ENCODE measurements at places on chromosomes 4 and X.

GRCh38 chr4:20326460-20326859 is 74.8 kb downstream of the SLIT2 start:
- DNase-seq = no peak

DNA sequence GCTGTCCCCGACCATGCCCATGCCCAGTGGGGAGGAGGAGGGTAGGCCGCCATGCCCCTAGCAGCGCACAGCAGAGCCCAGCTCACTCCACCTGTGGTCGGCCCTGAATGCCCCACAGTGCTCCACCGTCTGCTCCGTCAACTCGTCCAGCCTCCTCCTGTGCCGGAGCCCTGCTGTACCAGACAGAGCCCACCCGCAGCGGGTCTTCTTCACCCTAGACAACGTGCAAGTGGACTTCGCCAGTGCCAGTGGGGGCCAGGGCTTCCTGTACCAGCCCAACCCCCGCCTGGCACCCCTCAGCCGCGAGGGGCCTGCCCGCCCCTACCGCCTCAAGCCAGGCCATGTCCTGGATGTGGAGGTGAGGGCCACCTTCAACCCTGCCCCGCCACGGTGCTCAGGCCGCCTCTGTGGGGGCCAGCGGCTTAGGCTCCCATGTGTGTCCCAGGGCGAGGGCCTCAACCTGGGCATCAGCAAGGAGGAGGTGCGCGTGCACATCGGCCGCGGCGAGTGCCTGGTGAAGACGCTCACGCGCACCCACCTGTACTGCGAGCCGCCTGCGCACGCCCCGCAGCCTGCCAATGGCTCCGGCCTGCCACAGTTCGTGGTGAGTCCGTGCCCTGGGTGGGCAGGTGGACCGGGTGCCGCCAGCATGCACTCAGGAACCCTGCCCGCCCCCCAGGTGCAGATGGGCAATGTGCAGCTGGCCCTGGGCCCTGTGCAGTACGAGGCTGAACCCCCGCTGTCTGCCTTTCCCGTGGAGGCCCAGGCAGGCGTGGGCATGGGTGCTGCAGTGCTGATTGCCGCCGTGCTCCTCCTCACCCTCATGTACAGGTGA is 6.9 kb upstream of the SRPK3 start:
- DNase-seq = no peak

DNA sequence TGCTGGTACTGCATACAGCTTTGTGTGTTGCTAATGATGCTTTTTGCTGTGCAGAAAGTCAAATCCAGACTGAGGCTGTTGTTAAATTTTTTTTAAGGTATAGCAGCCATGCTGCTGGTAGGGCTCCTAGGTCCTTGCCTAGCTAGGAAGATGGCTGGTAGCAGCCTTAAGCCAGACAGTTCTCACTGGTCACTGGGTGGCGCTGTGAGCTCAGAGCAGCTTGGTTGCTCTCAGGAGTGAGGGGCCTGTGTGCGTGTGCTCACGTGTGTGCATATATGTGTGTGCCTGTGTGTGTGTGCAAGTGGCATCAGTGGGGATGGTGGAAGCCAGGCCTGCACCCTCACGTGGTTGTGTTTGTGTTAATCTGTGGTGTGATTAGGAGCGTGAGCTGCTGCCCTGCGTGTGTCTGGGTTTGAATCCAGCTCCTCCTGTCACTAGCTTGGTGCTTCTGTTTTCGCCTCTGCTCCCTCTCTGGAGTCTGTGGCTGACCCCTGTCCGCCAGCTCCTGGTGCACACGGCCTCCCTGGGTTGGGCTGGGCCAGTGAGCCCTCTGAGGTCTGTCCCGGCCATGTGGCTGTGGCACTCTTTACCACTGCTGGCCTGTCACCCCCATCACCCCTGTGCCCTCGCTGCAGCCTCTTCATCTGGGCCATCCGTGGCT is 46.1 kb downstream of the SORCS2 start:
- DNase-seq = no peak

GRCh38 chr4:101682946-101683345 is 107.6 kb upstream of the BANK1 start:
- DNase-seq = no peak

- no peak for DNase-seq
Measured at GRCh38 chr4:85147481-85148076, 181.1 kb upstream of the WDFY3 start.

DNA sequence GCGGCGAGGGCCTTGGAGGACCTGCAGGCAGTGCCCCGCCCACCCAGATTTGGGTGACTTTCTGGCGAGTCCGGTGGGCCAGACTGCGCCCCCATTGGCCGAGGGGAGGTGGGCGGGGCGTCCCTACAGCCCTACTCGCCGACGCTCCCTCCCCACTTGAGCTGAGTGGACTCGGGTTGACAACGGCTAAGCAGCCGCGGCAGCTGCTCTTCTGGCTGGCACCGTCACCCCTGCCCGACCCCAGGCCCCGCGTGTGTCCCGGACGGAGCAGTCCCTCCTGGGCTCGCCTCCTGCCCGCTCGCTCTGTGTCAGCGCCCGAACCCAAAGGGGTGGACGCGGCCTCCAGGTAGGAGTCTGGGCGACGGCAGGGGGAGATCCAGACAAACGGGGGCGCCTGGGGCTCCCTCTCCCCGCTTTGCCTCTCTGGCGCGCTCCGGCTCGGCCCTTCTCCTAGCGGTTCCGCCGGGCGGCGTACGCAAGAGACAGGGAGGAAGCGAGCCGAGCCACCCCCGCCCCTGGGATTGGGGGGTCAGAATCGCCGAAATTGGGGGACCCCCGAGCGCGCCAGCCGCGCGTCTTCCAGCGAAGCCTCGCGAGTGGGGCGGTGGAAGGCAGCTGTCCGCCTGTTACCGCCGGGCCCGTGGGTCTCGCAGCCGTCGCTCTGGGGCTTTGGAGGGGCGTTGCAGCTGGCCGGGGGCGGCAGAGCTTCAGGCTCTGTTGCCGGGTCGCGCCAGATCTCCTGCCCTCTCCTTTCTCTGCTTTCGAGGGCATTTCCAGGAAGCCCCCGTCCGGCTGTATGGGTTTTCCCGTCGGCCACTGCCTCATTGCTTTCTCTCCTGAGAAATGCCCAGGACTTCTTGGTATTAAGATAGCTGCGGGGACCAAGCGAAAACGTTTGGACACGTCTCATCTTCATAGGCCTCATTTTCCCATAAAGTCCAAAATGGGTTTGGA is 46.3 kb downstream of the STARD8 start:
- DNase-seq = no peak

GRCh38 chr4:170691168-170691567 is 601.4 kb upstream of the AADAT start:
- DNase-seq = no peak

GRCh38 chrX:124269881-124270280 is 62.6 kb upstream of the TEX13D start:
- DNase-seq = no peak

DNA sequence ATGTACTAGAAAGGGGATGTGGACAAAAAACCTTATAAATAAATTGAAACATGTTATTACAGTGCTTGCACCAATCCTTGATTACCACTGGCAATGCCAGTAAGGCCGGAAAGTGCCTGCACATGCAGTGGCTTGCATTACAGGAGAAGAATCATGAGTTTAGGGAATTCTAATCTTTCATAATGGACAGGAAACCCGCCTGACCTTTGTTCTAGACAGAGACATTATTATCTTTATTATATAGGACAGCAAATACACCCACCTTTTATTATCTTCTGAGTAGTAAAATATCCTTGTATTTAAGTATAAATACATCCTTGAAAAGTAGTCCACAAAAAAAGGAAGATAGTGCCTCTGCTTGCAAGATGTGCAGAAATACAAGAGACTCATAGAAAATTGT is 379.9 kb upstream of the LCORL start:
- DNase-seq = no peak

- DNase-seq = no peak
Measured at GRCh38 chrX:15816438-15816809, 26.1 kb downstream of the ZRSR2 start.

DNA sequence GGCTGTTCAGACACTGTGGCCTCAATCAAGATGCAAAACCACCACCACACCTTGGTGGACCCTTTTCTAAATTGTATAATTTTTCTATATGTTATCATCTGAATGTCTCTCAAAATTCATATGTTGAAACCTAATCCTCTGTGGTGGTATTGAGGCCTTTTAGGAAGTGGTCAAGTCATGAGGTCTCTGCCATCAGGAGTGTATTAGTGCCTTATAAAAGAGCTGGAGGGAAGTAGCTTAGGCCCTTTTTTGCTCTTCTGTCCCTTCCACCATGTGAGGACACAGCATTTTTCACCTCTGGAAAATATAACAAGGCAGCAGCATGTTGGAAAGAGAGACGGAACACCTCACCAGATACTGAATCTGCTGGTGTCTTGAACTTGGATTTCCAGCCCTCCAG is 30.5 kb upstream of the DKK2 start:
- no peak for DNase-seq

DNA sequence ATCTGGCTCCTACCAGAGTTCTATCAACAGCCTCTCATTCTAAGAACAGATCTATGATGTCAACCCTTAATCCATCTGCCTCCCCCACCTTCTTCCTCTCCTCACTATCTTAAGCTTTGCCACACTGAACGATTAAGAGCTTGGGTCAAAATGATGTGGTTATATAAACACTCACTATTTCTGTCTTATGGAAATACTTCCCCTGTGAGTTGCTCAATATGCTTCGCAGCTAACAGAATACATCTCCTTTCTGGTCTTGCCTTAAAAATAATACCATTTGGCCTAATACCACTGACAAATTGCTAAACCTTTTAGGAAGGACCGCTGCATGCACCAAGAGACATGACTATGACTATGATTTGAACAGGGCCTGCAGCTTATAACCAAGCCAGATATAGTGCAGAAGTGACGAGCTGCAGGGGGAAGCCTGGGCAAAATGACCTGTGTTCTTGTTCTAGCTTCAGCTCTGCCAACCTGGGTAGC is 130.9 kb downstream of the RNF150 start:
- DNase-seq = no peak

DNA sequence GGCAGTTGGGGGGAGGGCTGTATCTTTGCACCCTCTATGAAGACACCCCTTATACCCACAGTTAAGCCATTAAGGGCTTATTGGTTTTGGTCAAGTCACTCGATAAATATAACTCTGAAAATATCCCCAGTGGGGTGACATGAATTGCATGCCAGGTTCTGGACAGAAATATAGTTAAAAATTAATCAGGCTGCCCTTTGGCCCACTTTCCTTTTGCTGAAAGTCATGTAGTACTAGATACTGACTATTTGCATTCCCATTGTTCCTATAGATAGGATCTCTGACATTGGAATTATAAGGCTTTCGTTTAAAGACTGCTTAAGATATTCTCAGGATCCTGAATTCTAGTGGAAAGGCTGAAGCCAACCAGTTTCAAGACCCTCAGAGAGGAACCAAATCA is 43.5 kb upstream of the LAMP2 start:
- no peak for DNase-seq

DNA sequence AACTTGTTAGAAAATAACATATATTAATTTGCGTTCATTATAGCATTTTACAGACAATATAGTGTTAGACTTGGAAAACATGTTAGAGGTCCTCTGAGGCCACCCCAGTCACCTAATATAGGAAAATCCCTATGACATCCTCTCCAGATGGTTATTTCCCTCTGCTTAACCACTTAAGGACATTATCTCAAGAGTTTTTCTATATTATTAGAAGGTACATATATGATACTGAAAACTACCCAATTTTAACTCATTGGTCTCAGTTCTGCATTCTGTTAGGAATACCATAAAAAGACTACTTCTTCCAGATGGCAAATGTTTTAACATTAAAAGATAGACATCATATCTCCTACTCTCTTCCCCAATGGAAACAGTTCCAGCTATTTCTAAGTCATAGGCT is 21.4 kb downstream of the PTPN13 start:
- no peak for DNase-seq

- DNase-seq = no peak
Measured at GRCh38 chrX:116726806-116727205, 264.0 kb upstream of the CT83 start.

- no peak for DNase-seq
Measured at GRCh38 chr4:87209696-87210095, 10.7 kb downstream of the KLHL8 start.

GRCh38 chr4:61805227-61805626 is 605.1 kb downstream of the ADGRL3 start:
- DNase-seq = no peak
